ENCODE measurements at places on chromosomes 3 and 15. TPM values are rescaled to one million over a fixed set of nuclear protein-coding genes. Genes with fewer than 3 reads are reported as not detected.

The SFMBT1 gene
- 50.8 TPM for total RNA-seq

The NME9 gene
- 1.0 TPM for total RNA-seq

The GABRB3 gene
- 0.08 TPM for total RNA-seq

The TRPM1 gene
- total RNA-seq, result not detected

The TRIM42 gene
- not detected for total RNA-seq

The ESYT3 gene
- not detected for total RNA-seq

The GSK3B gene
- 35.0 TPM for total RNA-seq

The ANKUB1 gene
- not detected for total RNA-seq

The TGM5 gene
- not detected for total RNA-seq

DNA sequence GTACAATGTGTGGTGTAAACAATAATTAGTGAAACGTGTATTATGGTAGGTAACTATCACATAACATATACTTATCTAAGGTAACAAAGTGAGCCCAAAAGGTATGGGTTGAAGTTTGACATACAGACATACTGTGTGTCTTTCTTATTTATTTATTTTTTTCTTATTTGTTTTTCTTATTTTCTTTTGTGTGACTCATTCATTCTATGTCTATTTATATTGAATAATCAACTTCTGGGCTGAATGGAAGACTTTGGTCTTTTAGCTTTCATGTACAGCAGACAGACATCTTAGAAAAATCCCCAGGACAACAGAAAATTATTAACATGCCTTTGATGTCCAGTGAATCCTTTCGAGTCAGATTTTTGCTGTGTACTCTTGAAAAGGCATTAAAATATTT, 200.3 kb upstream of the SLC2A2 start:
- no peak overlapping the region for H3K27ac ChIP-seq
- H3K36me3 ChIP-seq, result no peaks in the 10 kb centered on the region

DNA sequence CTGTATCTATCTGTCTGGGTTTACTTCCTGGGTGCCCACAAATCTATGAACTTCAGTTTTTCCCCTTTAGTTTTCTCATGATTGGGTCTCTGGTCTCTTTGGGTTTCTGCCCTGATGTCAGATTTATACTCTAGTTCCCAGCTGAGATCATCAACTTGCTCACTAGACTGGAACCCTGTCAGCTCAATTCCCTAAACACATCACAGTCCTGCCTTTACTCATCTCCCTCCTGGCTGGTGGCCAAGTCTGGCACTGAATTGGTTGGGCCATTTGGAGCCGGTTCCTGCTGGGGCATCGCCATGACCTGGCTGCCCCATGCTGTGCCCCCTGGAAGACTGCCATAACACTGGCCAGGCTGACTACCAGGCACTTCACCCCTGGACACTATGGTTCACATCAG, 345.3 kb downstream of the CHST2 start:
- H3K4me3 ChIP-seq, result no peak overlapping the region
- no peaks in the 10 kb centered on the region for H3K36me3 ChIP-seq
- no peak for DNase-seq
- no peaks in the 10 kb centered on the region for H3K27me3 ChIP-seq
- no peaks in the 10 kb centered on the region for H3K4me1 ChIP-seq
- no peak overlapping the region for H3K27ac ChIP-seq

DNA sequence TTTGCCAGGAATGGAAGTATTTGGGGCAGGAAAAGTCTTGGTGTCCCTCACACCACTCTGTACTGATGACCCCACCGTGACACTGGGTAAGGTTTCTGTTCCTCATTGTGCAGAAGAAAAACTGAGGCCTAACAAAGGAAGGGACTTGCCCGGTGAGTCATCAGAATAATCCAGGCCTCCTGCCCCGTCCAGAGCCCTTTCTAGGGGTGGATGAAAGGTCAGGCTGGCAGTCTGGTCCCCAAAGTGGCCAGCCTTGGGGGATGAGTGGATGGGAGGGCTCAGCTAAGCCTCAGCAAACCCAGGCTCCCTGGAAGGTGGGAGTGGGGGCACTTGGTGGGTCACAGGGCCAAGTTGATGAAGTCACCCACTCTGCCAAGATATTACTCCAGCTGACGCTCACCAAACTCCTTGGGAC, 2.3 kb upstream of the DNAH1 start:
- no peak overlapping the region for H3K27ac ChIP-seq
- peaks cover 26% of the 10 kb centered on the region for H3K4me1 ChIP-seq
- H3K4me3 ChIP-seq, result no peak overlapping the region
- H3K27me3 ChIP-seq, result no peaks in the 10 kb centered on the region

DNA sequence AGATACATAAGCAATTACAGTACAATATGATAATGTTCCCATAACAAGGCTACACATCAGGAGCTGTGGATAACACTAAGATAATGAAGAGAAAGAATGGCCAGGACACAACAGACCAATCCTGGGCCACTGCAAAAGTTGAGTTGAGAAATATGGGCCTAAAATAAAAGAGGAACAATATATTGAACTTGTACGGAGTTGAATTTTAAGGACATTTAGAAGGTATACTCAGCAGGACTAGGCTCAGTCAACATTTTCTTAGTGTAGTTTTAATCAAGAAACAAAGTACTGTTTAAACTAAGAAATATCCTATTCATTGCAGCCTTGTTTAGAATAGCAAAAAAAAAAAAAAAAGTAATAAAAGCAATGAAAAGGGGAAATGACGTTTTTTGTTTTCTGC, 24.3 kb downstream of the HERC1 start:
- H3K27ac ChIP-seq, result no peak overlapping the region
- H3K4me1 ChIP-seq, result peaks cover 89% of the 10 kb centered on the region
- no peak overlapping the region for H3K4me3 ChIP-seq
- DNase-seq, result no peak
- no peaks in the 10 kb centered on the region for H3K27me3 ChIP-seq

- H3K27me3 ChIP-seq, result no peaks in the 10 kb centered on the region
- no peak overlapping the region for H3K4me3 ChIP-seq
- no peaks in the 10 kb centered on the region for H3K4me1 ChIP-seq
- no peak overlapping the region for H3K27ac ChIP-seq
- no peak for DNase-seq
Observed at GRCh38 chr3:185069037-185070030, 83.5 kb downstream of the C3orf70 start.

DNA sequence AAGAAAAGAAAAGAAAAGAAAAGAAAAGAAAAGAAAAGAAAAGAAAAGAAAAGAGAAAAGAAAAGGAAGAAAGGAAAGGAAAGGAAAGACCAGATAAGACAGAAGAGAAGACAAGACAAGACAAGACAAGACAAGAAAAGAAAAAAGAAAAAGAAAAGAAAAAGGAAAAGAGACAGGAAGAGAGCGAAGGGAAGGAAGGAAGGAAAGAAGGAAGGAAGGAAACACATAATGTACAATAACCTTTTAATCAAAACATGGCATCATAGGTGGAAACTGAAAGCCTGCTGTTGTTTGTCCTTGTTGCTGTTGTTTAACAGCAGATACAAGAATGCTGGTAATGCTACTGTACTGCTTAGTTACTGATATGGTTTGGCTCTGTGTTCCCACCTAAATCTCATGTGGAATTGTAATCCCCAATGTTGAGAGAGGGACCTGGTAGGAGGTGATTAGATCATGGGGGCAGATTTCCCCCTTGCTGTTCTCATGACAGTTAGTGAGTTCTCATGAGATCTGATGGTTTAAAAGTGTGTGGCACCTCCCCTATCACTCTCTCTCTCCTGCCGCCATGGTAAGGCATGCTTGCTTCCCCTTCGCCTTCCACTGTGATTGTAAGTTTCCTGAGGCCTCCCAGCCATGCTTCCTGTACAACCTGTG, 67.3 kb downstream of the MCF2L2 start:
- H3K4me3 ChIP-seq, result no peak overlapping the region
- H3K4me1 ChIP-seq, result peaks cover under 1% of the 10 kb centered on the region
- H3K27ac ChIP-seq, result no peak overlapping the region
- no peaks in the 10 kb centered on the region for H3K36me3 ChIP-seq
- DNase-seq, result no peak
- no peaks in the 10 kb centered on the region for H3K27me3 ChIP-seq

DNA sequence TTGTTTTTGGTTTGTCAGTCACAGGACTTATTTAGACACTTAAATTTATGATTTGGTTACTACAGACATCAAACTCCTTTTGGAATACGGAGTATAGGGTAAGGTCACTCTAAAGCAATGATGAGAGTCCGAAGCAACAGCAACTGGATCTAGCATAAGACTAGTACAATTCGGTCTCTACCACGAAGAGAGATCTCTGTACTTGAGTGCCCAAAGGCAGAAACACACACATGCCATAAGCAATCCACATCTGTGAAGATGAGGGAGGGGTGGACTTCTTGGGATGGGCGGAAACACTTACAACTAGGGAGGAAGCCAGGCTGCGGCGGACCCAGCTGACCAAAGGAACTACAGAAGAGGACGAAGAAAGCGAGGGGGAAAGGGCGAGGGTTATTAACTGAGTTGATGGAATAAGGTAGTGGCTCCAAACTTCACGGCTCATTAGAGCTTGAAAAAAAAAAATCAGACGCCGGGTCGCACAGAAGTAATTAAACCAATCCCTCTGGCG, 595 bp downstream of the DPH6 start:
- no peaks in the 10 kb centered on the region for H3K36me3 ChIP-seq
- peak overlapping the region; percentile 51 for H3K4me3 ChIP-seq
- H3K4me1 ChIP-seq, result peaks cover 18% of the 10 kb centered on the region

DNA sequence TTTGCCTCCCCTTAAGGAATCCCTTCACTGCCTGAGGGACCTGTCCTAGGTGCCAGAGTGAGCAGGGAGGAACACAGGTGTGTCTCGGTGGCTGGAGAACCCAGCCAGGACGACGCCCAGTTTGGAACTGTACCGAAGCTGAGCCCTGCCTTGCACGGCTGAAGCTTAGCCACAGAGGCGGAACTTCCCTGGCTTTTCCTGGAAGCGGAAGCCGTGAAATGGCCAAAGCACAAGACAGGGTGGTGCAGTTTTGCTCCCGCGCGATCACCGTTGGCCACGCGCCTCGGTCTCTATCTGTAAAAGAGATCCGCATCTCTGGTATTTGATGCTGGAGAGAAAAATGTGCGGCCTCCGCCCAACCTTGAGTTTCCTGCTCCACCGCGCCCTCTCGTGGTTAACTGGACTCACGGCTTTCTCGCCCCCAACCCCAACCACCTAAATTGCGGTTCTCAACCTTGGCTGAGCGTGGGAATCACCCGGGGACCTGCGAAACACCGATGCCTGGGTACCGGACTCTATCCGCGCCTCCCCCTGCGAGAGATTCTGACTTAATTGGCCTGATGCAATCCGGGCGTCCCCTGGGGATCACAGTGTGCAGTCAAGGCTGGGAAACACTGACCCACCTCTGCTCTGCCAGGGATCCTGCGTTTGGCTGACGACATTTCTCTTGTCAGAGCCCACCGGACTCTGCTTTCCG, 70.7 kb upstream of the ABHD2 start:
- H3K4me3 ChIP-seq, result no peak overlapping the region
- no peaks in the 10 kb centered on the region for H3K36me3 ChIP-seq
- peak; percentile 82 for DNase-seq
- no peak overlapping the region for H3K27ac ChIP-seq
- no peaks in the 10 kb centered on the region for H3K27me3 ChIP-seq
- peaks cover 14% of the 10 kb centered on the region for H3K4me1 ChIP-seq

GRCh38 chr3:117557464-117558090, 848.0 kb downstream of the TUSC7 start:
- no peak for DNase-seq
- no peaks in the 10 kb centered on the region for H3K27me3 ChIP-seq
- no peaks in the 10 kb centered on the region for H3K4me1 ChIP-seq
- H3K27ac ChIP-seq, result no peak overlapping the region

DNA sequence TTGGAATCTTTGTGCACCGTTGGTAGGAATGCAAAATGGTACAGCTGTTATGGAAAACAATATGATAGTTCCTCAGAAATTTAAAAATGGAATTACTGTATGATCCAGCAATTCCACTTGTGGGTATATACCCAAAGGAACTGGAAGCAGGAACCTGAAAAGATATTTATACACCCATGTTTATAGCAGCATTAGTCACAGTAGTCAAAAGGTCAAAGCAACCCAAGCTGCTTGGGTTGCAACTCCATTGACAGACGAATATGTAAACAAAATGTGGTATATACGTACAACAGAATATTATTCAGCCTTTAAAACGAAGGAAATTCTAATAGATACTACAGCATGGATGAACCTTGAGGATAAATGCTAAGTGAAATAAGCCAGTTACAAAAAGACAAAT, 35.0 kb upstream of the CAPN3 start:
- H3K36me3 ChIP-seq, result peaks cover 13% of the 10 kb centered on the region
- no peaks in the 10 kb centered on the region for H3K27me3 ChIP-seq
- no peak for DNase-seq

DNA sequence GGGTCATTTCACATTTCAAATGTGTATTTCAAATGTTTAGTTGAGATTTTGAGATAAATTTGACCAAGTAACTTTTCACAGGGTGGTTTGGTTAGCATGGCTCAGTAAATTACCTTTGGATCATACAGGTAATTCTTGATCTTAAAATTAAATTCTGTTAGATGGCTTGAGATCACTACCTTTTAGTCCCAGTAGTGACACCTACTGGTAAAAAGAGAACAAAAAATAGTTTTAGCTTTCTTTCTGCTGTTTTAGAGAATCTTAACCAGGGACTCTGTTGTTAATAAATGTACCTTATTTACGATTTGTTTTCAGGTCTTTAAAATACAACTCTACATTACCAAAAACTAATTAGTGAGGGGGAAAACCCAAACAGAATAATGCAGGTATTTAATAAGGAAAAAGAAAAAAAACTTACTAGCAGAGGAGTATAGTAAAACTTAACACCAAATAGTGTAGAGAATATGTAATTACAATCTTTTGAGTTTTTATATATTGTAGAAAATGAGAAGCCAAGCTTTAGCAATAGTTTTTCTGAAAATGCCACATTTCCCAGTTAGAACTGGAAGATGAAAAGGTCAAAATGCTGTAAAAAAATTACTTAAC, 620.3 kb upstream of the AGTR1 start:
- H3K4me3 ChIP-seq, result no peak overlapping the region
- no peak overlapping the region for H3K27ac ChIP-seq
- DNase-seq, result no peak
- no peaks in the 10 kb centered on the region for H3K4me1 ChIP-seq
- H3K36me3 ChIP-seq, result no peaks in the 10 kb centered on the region
- no peaks in the 10 kb centered on the region for H3K27me3 ChIP-seq
